ENCODE measurements at places on chromosomes 2 and 18. TPM values are rescaled to one million over a fixed set of nuclear protein-coding genes. Genes with fewer than 3 reads are reported as not detected.

DNA sequence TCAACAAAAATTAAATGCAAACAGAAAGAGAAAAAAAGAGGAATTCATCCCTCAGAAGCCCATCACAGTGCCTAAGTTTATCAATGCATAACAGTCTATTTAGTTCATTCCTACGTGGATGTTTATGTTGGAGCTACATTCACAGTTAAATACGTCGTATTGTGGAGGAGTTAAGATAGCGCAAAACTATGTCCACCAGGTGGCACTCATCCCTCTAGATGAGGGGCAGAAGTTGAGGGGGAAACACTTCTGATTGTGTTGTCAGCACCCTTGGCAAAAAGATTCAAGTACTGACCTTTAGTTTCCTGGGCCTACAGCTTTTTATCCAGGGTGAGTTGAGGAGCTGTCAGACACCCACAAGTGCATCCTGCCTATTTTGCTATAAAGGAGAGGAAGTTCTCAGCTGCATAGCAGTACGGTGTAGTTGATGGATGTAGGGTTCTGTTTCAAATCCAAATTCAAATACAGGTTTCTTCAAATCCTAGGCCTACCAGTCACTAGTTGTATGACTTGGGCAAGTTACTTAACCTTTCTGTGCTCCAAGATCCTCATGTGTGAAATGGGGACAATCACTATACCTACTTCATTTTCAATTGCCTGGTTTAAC is 26.8 kb upstream of the MYO1B start:
- DNase-seq = no peak
- peaks cover 9% of the 10 kb centered on the region for H3K4me1 ChIP-seq
- H3K27me3 ChIP-seq = no peaks in the 10 kb centered on the region
- H3K4me3 ChIP-seq = no peak overlapping the region

DNA sequence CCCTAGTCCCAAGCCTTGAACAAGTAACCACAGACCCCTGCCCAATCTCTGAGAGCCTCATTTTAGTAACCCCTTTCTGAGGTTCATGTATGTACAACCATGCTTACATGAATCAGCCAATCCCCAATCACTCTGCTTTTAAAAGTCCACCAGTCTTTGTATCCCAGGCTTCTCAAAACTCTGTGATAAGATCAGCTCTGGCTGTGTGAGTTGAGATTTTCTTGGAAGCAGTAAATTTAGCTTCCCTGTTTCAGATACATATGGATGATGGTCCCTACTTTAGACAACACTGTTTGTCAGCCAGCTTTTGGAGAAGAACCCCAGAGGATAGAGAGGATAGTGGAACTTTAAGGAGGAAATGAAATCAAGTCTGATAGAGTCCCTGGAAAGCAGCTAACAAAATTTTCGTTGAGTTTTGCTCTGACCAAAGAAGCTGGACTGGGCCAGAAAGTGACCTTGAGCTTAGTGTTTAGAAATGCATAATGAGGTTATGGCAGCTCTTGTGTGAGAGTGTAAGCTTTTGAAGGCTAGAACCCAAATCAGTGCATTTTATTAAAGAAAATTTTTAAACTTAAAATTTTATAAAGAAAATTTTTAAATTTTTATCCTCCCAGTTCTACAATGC is 3.7 kb downstream of the ADNP2 start:
- peak overlapping the region; percentile 43 for H3K27ac ChIP-seq
- H3K36me3 ChIP-seq = peaks cover 21% of the 10 kb centered on the region
- H3K4me3 ChIP-seq = peak overlapping the region; percentile 59
- no peak for DNase-seq
- no peaks in the 10 kb centered on the region for H3K27me3 ChIP-seq

- H3K27ac ChIP-seq = peak overlapping the region; percentile 63
- H3K36me3 ChIP-seq = peaks cover 4% of the 10 kb centered on the region
- DNase-seq = no peak
- peaks cover 42% of the 10 kb centered on the region for H3K4me1 ChIP-seq
- H3K4me3 ChIP-seq = peak overlapping the region; percentile 51
- peaks cover 12% of the 10 kb centered on the region for H3K27me3 ChIP-seq
These were observed 158.3 kb downstream of the GLI2 start for GRCh38 chr2:120893811-120894584.

GRCh38 chr2:29070526-29070925 is 3.8 kb downstream of the PCARE start:
- DNase-seq = no peak
- H3K4me1 ChIP-seq = peaks cover 15% of the 10 kb centered on the region
- no peak overlapping the region for H3K27ac ChIP-seq
- no peak overlapping the region for H3K4me3 ChIP-seq

- H3K4me1 ChIP-seq = peaks cover 32% of the 10 kb centered on the region
- no peaks in the 10 kb centered on the region for H3K36me3 ChIP-seq
- H3K27me3 ChIP-seq = peaks cover 12% of the 10 kb centered on the region
- no peak for DNase-seq
- no peak overlapping the region for H3K4me3 ChIP-seq
- H3K27ac ChIP-seq = no peak overlapping the region
These were observed 101.4 kb downstream of the CPO start for GRCh38 chr2:207040696-207041095.

DNA sequence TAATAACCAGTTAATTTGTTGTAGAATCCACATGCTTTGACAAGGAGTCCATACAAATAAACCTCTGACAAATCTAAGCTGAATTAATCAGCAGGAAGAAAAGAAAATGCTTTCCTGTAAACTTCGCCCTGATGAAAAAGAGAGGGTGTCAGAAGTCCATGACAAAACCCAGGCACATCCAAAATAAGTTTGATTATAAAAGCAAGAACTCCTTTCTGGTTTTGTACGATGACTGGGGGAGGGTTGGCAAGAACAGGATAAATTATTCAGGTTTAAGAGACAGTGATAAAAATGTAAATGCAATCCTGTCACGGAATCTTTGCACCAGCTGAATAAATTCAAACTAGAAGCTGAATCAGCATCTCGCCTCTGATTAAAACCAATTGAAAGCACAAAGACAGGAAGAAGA is 469.2 kb upstream of the TNP1 start:
- no peak overlapping the region for H3K4me3 ChIP-seq
- peaks cover 5% of the 10 kb centered on the region for H3K36me3 ChIP-seq
- H3K4me1 ChIP-seq = peaks cover 47% of the 10 kb centered on the region

DNA sequence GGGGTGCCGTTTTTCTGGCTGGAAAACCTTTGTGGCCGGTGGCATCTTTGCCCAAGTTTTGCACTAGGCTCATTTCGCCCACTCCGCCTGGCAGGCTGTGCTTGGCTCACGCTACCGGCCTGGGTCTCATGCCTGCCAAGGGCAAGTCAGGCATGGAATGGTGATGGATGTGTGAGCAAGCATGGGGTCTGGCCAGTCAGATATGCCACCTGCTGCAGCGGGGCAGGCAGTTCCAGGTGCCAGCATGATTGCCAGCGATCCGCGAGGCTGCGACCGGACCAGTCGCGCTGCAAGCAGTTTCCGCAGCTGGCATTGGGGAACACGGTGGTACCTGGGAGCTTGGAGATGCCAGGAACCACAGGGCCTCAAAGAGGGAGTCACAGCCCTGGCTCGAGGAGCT is 40.6 kb downstream of the TAF1B start:
- H3K4me1 ChIP-seq = peaks cover 4% of the 10 kb centered on the region
- H3K27ac ChIP-seq = no peak overlapping the region
- H3K36me3 ChIP-seq = peaks cover 43% of the 10 kb centered on the region
- DNase-seq = no peak
- no peaks in the 10 kb centered on the region for H3K27me3 ChIP-seq

GRCh38 chr2:236733156-236733555 is 163.5 kb downstream of the ACKR3 start:
- DNase-seq = no peak
- H3K4me3 ChIP-seq = no peak overlapping the region
- H3K27ac ChIP-seq = no peak overlapping the region
- H3K4me1 ChIP-seq = peaks cover 44% of the 10 kb centered on the region
- H3K36me3 ChIP-seq = no peaks in the 10 kb centered on the region
- peaks cover 8% of the 10 kb centered on the region for H3K27me3 ChIP-seq

- no peak overlapping the region for H3K4me3 ChIP-seq
- no peak for DNase-seq
- peaks cover 14% of the 10 kb centered on the region for H3K27me3 ChIP-seq
- peaks cover 1% of the 10 kb centered on the region for H3K4me1 ChIP-seq
- no peak overlapping the region for H3K27ac ChIP-seq
These were observed 271.9 kb upstream of the CXCR4 start for GRCh38 chr2:136389809-136390208.

DNA sequence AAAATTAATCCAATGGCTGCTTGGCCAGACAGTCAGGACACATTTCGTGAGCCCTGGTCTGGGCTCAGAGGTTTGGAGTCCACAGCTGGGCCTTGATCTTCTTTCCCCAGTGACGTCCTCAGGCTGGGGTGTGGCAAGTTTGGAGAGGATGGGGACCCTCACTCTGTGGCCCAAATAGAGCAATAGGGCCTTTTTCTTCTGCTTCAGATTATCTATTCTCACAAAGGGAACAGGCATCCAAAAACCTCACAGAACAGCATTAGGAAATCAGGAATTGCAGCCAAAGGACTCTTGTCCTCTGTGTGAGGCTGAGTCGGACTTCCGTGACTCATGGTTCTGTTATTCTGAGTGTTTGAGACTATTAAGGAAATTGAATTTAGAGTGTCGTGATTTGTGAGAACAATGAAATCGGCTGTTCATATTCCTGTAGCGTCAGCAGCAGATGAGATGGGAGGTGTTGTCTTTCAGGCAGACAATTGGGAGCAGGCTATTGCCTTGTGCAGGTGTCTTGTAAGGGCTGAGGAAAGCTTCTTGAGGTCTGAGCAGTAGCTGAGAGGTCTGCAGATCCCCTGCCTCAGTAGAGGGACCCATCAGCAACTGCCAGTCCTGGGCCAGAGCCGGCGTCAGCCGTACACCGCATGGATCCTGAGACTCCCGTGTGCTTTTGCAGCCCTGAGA is 113.8 kb downstream of the SH3RF3 start:
- H3K27ac ChIP-seq = peak overlapping the region; percentile 24
- no peaks in the 10 kb centered on the region for H3K36me3 ChIP-seq
- DNase-seq = no peak
- H3K4me3 ChIP-seq = no peak overlapping the region
- peaks cover 50% of the 10 kb centered on the region for H3K4me1 ChIP-seq

- no peaks in the 10 kb centered on the region for H3K36me3 ChIP-seq
- no peak for DNase-seq
- H3K27ac ChIP-seq = no peak overlapping the region
- H3K4me1 ChIP-seq = peaks cover 8% of the 10 kb centered on the region
- no peaks in the 10 kb centered on the region for H3K27me3 ChIP-seq
- no peak overlapping the region for H3K4me3 ChIP-seq
These were observed 7.1 kb downstream of the CASP8 start for GRCh38 chr2:201267278-201268030.

DNA sequence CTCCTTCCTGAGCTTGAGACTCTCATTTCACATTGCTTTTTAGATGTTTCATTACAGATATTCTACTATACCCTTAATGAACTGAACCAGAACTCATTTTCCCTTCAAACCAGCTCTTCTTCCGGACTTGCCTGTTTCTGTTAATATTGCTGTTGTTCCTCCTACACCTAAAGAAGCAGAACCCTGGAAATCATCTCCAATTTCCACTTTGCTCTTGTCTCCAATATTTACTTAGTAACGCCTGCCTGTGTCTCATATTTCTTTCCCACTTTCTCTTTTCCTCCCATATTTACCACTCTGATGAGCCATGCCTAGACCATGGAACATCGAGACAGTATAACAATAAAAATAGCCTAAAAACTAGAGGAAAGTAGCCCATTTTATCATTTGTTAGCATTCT is 17.9 kb upstream of the GMCL1 start:
- no peaks in the 10 kb centered on the region for H3K27me3 ChIP-seq
- DNase-seq = no peak
- H3K27ac ChIP-seq = no peak overlapping the region
- H3K4me3 ChIP-seq = no peak overlapping the region
- peaks cover 10% of the 10 kb centered on the region for H3K36me3 ChIP-seq

- H3K4me1 ChIP-seq = peaks cover 17% of the 10 kb centered on the region
- peak overlapping the region; percentile 25 for H3K4me3 ChIP-seq
- no peak overlapping the region for H3K27ac ChIP-seq
- DNase-seq = no peak
These were observed 2.8 kb downstream of the TMEM150A start for GRCh38 chr2:85599468-85600234.

- H3K36me3 ChIP-seq = no peaks in the 10 kb centered on the region
- no peak overlapping the region for H3K27ac ChIP-seq
- DNase-seq = no peak
- H3K4me3 ChIP-seq = no peak overlapping the region
- peaks cover 4% of the 10 kb centered on the region for H3K27me3 ChIP-seq
These were observed 172.0 kb downstream of the SLC4A10 start for GRCh38 chr2:161796192-161796591.

GRCh38 chr2:239544143-239544917 is 143.5 kb upstream of the HDAC4 start:
- H3K4me1 ChIP-seq = no peaks in the 10 kb centered on the region
- peaks cover 14% of the 10 kb centered on the region for H3K27me3 ChIP-seq
- no peaks in the 10 kb centered on the region for H3K36me3 ChIP-seq
- no peak overlapping the region for H3K4me3 ChIP-seq
- H3K27ac ChIP-seq = no peak overlapping the region
- no peak for DNase-seq

- H3K27ac ChIP-seq = peak overlapping the region; percentile 91
- no peaks in the 10 kb centered on the region for H3K27me3 ChIP-seq
- peaks cover 32% of the 10 kb centered on the region for H3K4me1 ChIP-seq
These were observed 112.5 kb downstream of the NCK2 start for GRCh38 chr2:105857076-105857740.

DNA sequence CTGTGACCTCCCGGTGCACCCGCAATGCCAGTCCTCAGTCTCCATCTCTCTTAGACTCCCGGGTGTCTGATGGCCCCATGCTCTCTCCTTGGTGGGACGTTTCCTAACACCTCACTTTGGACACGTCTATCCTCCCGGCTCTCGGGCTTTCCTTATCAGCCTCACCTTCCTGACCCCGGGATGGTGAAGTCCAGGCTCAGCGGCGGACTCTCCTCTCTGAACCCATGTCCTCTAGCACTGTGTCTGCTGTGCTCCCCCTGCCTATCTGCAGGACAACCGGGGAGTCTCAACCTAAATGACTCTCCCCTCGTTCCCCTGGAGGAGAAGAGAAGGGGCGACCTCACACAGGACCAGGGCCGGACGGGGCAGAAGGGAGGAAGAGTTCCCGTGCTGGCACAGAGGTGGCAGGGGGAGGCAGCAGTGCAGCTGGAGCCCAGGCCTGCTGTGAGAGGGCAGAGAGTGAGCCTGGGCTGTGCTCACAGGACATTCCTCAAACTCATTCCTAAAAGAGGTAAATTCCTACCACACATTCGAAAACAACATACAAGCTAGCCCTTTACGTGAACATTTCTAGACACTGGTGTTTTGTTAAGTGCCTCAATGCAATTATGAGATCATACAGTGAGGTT is 41.9 kb downstream of the MBP start:
- no peak for DNase-seq
- H3K4me1 ChIP-seq = peaks cover 59% of the 10 kb centered on the region
- no peaks in the 10 kb centered on the region for H3K27me3 ChIP-seq
- no peaks in the 10 kb centered on the region for H3K36me3 ChIP-seq
- no peak overlapping the region for H3K4me3 ChIP-seq

- no peak for DNase-seq
- no peaks in the 10 kb centered on the region for H3K4me1 ChIP-seq
- H3K27me3 ChIP-seq = peaks cover 18% of the 10 kb centered on the region
- H3K4me3 ChIP-seq = no peak overlapping the region
- H3K27ac ChIP-seq = no peak overlapping the region
- no peaks in the 10 kb centered on the region for H3K36me3 ChIP-seq
These were observed 96.3 kb upstream of the BCL11A start for GRCh38 chr2:60649721-60650120.

The CFC1 gene
- total RNA-seq = 25.5 TPM

The AFTPH gene
- 38.1 TPM for total RNA-seq

The RND3 gene
- 169 TPM for total RNA-seq

The KLF11 gene
- total RNA-seq = 11.8 TPM

The ANKRD30BL gene
- not detected for total RNA-seq

The DCDC2C gene
- not detected for total RNA-seq

The SMYD1 gene
- total RNA-seq = 0.87 TPM

The NTSR2 gene
- total RNA-seq = not detected

The CPLX4 gene
- total RNA-seq = not detected

Data from type B pancreatic cell (in vitro differentiated cells).